ENCODE measurements at places on chromosomes 16 and 17.

DNA sequence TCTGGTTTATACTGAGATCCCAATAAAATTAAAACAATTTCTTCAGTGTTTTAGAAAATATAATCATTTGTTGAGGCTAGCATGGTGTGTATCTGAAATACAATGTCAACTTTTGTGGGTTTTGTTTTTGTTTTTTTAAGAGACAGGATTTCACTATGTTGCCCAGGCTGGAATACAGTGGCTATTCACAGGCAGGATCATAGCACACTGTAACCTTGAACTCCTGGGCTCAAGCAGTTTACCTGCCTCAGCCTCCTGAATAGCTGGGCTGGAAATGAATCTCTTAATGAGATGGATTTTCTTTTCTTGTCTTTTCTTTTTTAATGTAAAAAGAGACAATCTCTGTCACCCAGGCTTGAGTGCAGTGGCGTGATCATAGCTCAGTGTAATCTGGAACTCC, 12.1 kb downstream of the DDX42 start:
- DNase-seq, result no peak

DNA sequence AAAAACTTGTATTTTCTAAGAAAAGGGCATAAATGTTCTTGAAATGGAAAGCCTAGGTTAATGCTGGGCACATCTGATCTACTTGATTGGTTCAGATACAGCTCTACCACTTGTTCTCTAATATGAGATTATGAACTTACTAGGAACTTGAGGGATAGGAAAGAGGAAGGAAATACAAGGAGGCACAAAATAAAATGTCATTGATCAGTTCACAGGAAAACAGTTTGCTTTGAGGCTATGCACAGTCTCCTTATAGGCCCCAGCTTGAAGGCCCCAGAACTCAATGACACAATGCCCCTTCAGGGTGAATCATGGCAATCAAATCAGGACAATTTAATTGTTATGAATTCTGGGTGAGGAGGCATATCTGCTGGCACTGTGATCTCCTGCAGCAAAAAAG, 27.1 kb downstream of the NXPH3 start:
- no peak for DNase-seq

- DNase-seq, result peak; percentile 96
These were observed 5.7 kb downstream of the GGA2 start for GRCh38 chr16:23504453-23505179.

DNA sequence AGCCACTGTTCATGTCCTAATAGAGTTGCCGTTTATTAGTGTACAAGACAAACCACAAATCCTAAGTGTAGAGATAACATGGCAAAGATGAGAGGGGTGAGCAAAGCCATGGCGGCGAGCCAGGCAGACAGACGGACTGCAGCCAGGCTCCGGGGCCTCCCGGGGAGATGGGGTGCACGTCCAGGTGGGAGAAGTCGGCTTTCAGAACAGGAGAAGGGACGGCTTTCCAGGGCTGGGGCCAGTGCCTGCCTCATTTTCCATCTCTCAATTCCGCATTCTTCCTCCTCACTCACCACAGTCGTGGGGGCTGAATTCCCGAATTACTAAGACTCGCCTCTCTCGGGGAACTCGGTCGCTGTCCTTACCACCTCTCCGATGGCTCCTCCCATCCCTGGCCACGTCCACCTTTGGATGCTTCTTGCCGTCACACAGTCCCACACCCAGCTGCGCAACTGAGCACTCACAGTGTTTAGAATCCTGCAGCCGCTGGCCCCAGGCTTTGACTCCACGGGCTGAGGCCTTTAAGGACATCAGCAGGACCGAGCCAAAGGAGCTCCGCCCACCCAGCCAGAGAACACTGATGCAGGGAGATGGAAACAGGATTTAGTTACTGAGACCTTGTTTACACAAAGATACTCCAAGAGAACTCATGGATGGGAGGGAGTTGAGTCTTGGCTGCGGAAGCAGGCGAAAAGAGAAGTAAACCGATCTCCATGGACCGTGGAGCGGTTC, 59.7 kb downstream of the RNF112 start:
- DNase-seq, result no peak

DNA sequence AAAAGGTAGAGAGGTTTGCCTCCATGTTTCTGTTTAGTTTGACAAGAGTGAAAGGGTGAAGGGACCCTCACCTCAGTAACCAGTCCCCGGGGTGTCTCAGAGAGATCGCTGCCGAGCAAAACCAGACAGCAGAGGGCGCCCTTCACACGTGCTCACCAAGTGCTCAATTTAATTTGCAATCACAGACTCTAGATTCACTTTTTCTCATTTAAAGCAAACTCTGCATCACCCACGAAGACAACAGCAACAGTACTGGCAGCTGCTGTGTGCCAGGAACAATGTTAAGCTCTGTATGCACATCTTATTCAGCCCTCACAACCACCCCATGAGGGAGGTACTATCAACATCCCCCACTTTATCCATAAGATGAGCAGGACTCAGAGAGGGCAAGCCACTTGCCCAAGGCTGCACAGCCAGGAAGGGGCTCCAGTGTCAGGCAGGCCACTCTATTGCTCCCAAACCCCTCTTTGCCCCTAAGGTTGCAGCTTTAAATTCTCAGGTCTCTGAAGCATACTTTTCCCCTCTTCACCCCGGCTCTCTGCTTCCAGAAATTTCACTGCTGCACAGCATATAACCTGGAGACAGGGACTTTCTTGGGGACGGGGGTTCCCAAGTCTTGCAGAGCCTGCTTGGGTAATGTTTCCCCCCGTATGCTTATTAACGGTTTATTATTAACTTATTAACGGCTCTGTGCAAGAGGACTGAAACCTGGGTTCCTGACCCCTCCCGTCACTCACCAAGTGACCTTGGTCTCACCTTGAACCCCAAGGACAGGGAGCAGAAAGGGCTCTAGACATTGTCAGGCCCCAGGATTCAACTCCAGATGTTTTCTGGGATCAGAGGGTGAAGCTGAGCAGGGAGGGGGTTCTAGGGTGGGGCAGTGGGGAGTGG, 70.9 kb downstream of the CNGB1 start:
- DNase-seq, result peak; percentile 75

DNA sequence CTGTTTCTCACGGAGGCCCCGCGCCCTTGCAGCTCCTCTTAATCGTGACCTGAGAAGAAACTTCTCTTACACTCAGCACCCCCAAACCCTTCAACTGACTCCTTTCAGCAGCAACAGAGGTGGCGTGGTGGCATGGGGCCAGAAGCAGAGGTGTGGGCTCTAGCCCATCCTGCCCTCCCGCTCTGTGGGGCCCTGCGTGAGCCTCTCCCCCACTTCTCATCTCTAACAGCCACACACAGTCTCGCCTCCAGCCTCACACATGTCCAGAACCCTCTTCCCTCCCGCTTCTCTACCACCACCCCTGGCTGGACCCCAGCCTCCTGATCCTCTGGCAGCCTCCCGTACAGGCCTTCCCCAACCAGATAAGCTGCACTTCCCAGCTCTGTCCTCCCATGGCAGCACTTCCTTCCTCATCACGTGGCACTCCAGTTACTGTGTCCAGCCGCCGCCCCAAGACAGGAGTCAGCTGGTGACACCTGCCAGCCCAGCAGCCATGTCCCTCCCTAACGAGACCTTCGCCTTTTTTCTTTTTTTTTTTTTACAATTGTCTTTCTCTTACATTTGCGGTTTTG, 30.5 kb downstream of the NSMCE1 start:
- no peak for DNase-seq

DNA sequence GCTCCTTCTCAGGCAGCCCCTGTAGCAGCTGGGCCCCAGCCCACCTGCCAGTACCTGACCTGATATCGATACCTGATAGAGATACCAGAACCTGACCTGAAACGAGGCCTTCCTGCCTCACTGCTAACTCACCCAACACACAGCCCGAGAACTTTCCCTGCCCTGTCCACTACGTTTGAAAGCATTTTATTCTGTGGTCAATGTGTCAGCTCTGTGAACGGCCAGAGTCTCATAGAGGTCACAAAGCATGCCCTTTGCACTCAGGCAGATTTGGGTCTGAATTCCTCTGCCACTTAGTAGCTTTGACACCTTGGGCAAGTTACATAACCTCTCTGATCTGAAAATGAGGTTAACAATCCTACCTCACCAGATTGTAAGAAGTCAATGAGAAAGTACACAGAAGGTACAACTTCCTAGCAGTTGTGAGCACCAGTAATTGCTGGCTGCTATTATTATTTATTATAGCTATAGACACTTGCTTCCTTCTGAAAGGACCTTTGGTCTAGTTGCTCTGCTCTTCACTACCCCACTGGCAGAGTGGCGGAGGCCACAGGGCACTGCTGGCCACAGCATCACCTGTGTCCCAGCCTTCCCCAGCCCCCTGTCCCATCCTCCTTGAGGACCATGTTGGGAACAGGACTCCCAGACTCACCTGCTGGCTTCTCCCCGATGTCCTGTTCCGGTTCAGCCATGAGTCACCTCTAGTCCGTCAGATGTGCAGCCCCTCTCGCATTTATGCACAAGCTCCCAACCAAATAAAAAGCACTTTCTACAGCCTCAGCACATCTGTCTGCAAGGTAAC, 895 bp downstream of the ANKRD40CL start:
- peak; percentile 64 for DNase-seq

DNA sequence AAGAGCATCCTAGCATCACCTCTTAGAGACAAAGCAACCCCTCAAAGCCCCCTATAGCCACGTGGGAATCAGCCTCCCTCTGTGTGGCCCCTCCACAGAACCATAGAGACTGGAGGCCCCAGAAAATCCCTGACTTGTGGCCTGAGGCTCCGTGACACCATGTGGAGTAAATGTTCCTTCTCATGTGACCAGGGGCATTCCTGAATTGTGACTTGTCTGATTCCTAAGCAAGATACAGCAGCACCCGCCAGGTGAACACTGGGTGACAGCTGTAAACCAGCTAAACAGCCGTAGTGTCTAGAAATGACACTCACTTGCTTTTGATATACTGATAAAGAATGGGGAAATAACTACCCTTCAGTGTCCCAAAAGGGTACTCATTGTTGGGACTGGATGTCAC, 79.0 kb downstream of the DYNLRB2 start:
- peak; percentile 51 for DNase-seq

- DNase-seq, result no peak
These were observed 7.6 kb downstream of the ABCA6 start for GRCh38 chr17:69134112-69134511.

- DNase-seq, result no peak
These were observed 1.4 kb upstream of the SUPT4H1 start for GRCh38 chr17:58353389-58353825.

GRCh38 chr17:1183171-1183873, 3.5 kb upstream of the ABR start:
- DNase-seq, result no peak

- DNase-seq, result no peak
These were observed 14.0 kb downstream of the TMEM92 start for GRCh38 chr17:50288306-50288705.

GRCh38 chr16:55663765-55664677, 8.2 kb downstream of the SLC6A2 start:
- DNase-seq, result no peak

GRCh38 chr16:576823-577201, 7.0 kb downstream of the PIGQ start:
- no peak for DNase-seq

GRCh38 chr17:80629298-80630028, 84.8 kb downstream of the RPTOR start:
- no peak for DNase-seq

DNA sequence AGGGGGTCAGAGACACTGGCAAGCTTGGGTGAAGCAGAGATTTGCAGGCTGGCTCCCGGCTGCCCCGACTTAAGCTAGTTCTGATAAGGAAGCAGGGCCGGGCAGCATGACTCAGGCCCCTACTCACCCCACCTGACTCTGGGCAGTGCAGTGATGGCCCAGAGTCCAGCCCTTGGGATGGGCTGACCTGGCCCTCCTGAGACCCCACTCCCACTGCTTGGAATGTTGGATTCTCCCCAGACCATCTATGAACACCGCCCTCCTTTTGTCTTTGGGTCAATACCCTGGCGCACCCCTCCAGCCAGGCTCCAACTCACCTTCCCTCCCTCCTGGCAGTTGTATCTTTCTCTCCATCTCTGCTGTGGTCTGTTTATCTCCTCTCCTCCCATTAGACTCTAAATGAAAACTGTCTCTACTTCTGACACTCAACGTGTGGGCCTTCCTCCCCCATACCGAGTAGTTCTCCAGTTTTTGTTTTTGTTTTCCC, 21.0 kb downstream of the LGALS3BP start:
- DNase-seq, result peak; percentile 65

Data from ELR (cell line).